ENCODE measurements at places on chromosomes 6 and 20.

DNA sequence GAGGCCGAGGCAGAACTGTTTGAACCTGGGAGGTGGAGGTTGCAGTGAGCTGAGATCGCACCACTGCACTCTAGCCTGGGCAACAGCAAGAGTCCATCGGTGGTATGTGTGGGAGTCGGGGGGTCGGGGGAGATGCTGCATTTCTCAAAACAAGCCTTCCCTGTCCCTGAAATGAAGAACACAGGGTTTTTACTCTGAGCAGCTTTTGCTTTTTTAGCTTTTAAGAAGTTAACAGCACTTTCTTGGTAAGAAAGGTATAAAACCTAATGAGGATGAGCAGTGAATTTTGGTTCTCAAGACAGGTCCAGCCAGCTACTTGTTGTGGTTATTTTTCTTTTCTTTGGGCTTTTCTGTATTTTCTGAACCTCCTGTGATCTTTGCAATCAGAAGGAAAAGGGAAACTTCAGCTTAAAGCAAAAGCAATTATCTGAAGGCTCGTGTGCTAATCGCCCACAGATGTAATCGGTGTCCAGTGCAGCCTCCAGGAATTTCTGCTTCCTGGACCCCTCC is 3.7 kb downstream of the RPL10A start:
- no peak for DNase-seq

GRCh38 chr20:18042229-18042628 is 15.5 kb downstream of the OVOL2 start:
- DNase-seq, result no peak

- DNase-seq, result no peak
Measured at GRCh38 chr6:166779963-166780683, 153.1 kb upstream of the RPS6KA2 start.

DNA sequence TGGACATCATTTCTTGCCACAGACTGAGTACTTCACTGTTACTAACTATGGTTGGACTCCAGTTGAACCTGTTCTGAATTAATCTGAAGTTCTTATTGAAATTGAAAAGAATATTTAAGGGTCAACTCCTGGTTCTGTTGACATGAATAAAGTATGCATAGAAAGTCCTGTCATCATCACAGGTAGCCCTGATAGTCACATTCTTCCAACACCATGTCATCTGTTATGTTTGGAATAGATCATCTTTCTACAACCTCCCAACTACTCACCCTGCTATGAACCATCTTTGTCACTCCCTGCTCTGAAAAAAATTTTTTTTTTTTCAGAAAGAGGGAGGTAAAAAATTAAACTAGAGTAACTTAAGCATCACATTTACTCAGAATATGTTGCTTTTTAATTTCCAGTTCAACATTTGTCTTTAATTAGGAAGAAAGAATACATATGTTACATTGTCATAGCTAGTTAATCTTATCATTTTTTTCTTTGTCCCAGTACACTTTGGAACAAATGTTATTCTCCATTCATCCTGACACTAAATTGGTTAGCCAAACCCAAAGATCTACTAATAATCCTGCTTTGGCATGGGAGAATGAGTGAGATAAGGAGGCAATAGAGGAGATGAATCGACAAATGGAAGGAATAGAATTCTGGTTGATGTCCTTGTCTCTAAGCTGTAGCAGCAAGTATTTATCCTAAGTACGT is 775.1 kb upstream of the NRSN1 start:
- no peak for DNase-seq

DNA sequence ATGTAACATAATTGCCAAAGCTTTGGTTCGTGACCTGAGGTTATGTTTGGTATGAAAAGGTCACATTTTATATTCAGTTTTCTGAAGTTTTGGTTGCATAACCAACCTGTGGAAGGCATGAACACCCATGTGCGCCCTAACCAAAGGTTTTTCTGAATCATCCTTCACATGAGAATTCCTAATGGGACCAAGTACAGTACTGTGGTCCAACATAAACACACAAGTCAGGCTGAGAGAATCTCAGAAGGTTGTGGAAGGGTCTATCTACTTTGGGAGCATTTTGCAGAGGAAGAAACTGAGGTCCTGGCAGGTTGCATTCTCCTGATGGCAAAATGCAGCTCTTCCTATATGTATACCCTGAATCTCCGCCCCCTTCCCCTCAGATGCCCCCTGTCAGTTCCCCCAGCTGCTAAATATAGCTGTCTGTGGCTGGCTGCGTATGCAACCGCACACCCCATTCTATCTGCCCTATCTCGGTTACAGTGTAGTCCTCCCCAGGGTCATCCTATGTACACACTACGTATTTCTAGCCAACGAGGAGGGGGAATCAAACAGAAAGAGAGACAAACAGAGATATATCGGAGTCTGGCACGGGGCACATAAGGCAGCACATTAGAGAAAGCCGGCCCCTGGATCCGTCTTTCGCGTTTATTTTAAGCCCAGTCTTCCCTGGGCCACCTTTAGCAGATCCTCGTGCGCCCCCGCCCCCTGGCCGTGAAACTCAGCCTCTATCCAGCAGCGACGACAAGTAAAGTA is 547 bp upstream of the ESR1 start:
- DNase-seq, result no peak

DNA sequence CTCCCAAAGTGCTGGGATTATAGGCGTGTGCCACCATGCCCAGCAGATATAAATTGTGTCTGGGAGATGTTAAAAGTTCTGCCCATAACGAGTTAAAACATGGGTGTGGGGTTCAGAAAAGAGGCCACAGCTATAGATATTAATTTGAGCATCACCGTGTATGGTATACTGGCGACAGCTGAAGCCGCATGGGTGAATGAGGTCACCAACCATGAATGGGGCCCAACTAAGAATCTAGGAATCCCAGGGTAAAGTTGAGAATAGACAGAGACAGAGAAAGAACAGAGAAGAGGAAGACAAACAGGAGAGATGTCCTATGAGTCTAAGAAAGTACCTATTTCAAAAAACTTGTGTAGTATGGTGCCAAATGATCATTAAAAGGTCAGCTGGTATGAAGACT is 50.9 kb downstream of the ILRUN start:
- no peak for DNase-seq

DNA sequence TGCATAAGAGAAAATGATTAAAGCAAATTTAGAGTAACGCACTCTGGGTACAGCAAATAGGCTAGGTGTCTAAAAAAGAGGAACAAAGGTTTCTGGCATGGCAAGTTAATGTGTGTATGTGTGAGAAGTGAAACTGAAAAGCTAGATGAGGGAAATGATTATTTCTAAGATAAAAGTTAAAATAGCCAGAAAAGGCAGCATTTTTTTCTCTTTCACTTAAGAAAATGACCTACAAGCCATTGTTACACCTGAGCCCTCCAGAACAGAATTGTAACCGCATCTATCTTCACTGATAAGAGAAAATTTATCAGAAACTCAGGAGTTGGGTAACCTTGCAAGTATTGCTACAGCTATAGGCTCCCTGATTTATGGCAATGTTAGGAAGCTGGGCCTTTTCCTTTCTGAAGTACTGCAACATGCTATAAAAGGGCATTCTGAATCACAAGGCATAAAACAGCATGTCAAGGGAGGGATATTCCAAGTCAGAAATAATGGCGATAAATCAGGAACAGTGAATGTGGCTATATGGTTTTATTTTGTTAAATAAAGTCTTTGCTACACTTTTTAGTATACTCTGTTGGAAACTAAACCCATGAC is 395.3 kb downstream of the TBC1D32 start:
- no peak for DNase-seq

DNA sequence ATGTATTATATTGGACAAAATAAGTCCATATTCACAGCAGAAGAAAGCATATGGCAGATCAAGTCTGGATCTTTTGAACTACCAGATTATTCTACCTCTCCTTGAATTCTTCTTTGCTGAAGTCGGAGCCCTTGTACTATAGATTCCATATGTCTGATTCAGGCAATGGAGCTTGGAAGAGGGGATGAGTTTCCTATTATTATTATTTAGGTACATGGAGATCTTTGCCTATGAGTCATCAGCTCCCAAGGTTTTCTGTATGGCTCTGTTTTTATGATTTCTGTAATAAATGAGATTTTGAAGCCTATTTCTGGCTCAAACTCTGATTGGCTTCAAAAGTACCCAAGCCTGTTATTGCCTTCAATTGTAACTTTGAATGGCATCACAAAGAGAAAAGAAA is 72.0 kb downstream of the OPRM1 start:
- no peak for DNase-seq

- no peak for DNase-seq
Measured at GRCh38 chr20:31570735-31571617, 34.1 kb upstream of the ID1 start.

- DNase-seq, result no peak
Measured at GRCh38 chr6:76843054-76843822, 620.1 kb downstream of the HTR1B start.

DNA sequence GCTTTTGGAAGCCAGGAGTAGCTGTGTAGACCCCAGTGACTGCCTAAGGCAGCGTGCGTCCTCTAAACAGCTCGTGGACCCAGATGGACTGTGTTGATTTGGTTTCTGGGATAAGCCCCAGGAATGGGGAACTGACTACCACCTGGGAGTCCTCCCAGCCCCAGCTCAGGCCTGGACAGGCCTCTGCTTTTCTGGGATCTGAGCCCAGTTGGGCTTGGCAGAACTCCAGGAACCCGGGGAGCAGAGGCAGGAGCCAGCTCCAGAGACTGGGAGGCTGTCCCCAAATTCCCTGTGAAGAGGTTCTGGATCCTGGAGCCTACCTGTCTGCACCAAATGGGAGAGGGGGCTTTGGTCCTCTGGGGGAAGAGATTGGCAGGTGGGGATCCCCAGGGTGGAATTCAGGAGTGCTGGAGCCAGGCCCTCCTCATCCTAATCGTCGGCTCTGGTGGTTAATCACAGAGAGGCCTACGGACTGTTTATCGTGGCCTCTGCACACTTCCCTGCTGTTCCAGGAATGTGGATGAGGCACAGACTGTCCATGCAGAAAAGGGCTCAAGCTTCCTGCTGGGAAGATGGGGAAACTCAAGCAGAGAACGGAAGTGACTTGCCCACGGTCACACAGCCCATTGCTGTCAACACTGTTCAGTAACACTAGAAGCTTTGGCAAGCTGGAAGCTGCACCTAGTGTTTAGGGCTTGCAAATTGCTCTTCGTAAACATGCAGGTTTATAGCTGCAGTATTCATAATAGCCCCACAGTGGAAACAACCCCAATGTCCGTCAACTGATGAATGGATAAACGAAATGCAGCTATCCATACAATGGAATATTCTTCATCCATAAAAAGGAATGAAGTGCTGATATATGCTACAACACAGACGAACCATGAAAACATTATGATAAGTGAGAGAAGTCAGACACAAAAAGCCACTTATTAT is 100.6 kb downstream of the KCNB1 start:
- DNase-seq, result no peak

DNA sequence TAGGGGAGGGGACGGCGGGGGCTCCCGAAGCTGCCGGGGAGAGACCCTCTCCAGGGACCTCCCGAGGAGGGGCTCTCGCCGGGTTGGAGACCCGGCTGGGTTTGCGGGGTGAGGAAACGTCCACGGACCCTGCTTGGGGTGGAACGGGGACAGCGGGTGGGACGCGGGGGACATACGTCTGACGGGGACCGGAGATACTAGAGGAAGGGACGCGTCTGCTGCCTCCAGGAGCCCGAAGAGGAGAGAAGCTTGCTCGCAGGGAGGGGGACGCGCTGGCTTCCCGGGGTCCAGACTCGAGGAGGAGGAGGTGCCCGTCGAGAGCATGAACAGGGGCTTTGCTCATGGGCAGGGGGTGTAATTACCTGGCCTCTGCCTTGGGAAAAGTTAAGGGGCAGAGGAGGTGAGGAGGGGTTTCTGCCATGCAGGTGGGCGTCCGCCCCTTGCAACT is 593 bp downstream of the DNMT3B start:
- no peak for DNase-seq

DNA sequence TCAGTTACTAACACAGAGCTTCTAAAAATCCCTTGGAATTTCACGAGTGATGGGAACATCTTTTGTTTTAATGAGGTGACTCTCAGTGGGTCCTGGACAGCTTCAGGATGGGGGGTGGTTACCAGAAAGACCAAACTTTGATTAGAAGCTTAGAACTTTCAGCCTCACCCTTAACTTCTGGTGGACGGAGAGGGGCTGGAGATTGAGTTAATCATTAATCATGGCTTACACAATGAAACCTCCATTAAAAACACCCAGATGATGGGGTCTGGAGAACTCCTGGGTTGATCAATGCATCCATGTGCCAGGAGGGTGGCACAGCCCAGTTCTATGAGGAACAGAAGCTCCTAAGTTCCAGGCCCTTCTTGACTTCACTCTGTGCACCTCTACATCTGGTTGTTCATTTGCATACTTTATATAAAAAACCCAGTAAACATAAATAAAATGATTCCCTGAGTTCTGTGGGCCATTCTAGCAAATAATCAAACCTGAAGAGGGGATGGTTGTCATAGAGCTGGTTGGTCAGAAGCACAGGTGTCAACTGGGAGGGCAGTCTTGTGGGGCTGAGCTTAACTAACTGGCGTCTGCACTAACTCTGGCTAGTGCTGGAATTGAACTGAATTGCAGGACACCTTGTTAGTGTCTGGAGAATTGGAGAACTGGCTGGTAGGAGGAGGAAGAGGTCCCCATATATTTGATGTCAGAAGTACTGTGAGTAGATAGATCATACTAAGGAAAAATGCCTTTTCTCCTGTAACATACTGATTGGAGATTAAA is 10.3 kb downstream of the RMND1 start:
- no peak for DNase-seq

DNA sequence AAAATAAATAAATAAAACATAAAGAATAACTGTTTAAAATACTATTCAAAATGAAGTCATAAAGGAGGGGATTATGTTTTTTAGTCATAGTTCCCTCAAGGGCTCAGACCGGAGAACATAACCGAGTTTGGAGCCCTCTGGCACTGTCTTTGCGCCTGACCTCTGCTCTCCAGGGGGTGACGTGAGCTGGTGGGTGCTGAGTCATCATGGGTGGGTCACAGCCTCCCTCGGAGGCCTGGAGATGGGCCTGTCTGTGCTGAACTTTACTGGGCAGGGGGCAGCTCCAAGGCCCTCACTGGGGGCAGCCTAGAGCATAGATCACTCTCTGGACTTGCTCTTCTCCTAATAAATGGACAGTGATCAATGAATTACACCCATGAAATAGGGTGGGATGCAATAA is 3.1 kb upstream of the MAVS start:
- DNase-seq, result no peak

GRCh38 chr20:54680872-54681619 is 205.7 kb downstream of the DOK5 start:
- DNase-seq, result no peak

- DNase-seq, result no peak
Measured at GRCh38 chr20:19211252-19211651, 1.2 kb upstream of the SLC24A3 start.

GRCh38 chr6:72850040-72850439 is 228.2 kb downstream of the KCNQ5 start:
- DNase-seq, result no peak

DNA sequence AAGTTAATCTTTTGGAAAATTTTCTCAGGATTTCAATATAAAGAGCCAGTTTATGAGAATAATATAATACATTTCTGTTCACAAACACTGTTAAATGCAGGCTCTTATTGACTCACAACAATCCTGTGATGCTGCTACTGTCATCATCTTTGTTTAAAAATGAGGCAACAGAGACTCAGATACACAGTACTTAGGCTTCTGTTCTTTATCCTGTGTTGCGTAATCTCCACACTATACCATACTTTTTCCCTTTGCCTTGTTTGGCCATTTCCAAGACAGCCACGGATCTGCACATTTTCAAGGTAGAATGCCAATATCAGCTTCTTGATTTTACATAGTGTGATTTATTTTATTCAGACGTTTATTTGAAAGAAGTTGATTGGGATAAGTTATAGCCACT is 699.0 kb upstream of the CITED2 start:
- DNase-seq, result no peak

GRCh38 chr6:72421387-72421786 is 200.5 kb upstream of the KCNQ5 start:
- no peak for DNase-seq
